Activated CD8-positive, alpha-beta memory T cell treated with anti-CD3 and anti-CD28 coated beads for 1 hour (primary cell): ENCODE measurements at places on chromosomes 5 and 9.

DNA sequence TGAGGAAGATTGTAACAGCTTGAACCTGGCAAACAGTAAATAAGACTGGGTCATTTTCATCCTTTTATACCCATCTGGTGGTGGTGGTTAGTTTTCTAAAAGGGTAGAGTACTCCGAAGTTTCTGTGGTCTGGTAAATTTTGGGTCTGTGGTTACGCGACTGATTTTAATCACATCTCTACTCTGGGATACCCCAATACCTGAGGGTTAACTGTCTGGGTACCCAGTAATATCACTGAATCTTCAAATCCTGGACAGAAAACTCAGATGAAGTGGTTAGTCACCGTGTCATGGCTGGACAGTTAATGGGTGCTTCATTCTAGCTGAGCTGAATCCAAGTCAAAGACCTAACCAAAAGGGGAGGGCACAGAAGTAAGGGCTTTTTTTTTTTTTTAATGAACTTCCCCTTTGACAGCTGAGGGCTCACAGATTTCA is 474.2 kb downstream of the GADD45G start:
- no peak for DNase-seq

- no peak for DNase-seq
These were observed 58.5 kb upstream of the FAM120A start for GRCh38 chr9:93392974-93393373.

DNA sequence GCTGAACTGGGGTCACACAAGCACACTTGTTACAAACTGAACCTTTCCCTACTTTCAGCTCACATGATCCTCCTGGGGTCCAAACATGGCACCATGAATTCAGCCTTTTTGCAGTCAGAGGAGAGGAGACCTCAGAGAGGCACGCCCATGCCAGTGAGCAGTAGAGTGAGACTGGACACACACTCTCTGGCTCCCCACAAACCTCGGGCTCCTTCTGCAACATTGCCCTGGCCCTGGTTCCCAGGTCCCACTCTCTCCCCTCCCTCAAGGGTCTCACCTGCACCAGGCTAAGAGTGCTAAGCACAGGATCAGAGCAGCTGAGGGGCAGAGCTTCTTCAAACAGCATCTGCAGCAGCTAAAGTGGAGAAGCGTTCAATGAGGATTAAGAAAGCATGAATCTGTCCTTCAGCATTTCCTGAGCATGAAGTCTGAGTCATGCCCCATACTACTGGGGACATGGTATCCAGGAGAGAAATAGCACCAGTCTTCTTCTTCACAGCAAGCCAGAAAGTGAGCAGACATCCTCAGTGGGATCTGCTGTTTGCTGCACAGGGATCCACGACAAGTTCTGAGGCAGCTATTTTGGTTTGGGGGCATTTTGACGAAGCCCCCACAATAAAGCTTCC is 27.2 kb downstream of the SLC35A4 start:
- DNase-seq: no peak

- DNase-seq: no peak
These were observed 599.3 kb downstream of the CDH9 start for GRCh38 chr5:26439121-26439520.

- no peak for DNase-seq
These were observed 4.6 kb downstream of the VCAN start for GRCh38 chr5:83475935-83476814.

DNA sequence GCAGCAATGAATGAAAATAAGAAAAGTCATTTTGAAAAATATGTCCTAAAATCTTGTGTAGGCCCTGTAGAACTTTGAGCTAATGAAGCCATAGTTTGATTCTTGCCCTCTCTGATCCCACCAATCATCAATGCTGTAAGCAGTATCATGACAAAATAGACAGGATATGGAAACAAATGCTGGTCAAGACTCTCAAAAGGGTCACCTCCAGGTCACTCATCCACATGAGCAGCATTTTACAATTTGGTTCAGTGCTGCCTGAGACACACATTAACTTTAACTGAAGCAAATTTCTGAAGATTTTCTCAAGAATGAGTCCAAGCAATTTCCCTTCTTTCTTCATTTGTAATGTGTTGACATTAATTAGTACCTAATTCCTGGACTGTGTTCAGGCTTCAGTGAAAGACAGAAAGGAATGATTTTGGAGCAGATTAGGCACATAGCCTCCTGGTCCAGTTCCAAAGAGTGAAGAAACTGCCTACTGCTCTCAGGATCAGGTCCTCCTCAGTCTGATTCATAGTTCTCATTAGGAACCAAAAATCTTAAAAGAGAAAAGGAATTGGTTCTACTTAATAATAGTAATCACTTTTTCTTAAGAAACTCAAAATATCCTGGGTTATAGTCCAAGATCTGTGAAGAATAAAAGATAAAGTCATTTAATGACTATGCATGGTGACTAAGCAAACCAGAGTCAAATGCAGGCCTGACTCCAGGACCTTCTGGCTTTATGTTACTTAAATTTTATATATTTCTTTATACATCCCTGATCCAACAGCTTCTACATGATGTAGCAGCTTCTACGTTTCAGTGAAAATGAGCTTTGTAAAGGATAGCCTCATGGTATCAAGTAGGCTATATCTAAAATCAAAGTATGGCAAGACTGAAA is 192.1 kb upstream of the RGMB start:
- DNase-seq: no peak

GRCh38 chr5:170634256-170634990 is 130.6 kb downstream of the KCNIP1 start:
- DNase-seq: no peak

DNA sequence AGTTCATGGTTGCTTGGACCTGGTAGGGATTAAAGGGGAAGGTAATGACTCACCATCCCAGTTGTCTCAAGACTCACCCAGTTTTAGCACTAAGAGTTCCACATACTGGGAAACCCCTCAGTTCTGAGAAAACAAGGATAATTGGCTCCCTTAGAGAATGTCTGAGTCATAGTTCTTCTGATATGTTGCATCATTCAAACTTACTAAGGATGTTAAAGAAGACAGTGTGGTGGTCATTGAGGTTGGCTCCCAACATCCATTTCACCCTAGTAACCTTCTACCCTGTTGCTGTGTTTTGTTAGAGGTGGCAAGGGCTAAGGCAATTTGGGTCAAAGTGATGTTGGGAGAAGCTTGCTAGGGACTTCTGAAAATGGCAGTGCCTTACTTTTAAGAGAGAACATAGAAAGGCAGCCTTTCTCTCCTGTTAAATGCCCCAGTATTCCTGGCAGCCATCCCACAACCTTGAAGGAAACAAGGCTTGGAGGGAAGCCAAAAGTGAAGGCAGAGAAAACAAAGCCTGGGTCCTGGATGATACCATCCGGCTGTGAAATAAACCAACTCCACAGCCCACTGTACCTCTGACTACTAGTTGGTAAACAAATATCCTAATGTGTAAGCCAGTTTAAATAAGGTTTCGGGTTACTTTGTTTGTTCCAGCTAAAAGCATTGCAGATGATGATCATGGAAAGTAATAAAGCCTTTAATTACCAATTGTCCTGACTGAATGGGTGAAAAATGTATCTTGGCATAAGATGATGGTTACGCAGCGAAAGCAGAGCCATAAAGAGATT is 80.4 kb upstream of the ADAMTSL1 start:
- DNase-seq: no peak

DNA sequence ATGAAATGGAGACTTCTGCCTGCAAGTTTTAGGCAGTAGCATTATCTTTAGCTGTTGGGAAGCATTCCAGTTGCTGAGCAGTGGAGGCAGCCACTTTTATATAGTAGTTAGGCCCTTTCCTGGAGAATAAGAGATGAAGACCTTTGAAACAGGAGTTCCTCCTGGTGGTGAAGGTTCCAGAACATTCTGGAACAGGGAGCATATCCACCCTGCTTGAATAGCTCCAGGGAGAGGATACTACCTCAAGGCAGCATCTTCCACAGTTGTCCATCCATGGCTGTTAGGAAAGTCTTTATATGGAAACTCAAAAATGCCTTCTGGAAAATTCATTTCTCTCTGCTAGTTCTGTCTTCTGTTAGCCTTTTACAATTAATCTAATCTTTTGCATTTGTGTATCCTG is 3.0 kb downstream of the ASPN start:
- no peak for DNase-seq

- no peak for DNase-seq
These were observed 626.4 kb upstream of the SEMA6A start for GRCh38 chr5:117201001-117201400.

- no peak for DNase-seq
These were observed 5.4 kb downstream of the ELL2 start for GRCh38 chr5:95956021-95956899.

GRCh38 chr9:36922548-36922947 is 111.5 kb downstream of the PAX5 start:
- DNase-seq: no peak

DNA sequence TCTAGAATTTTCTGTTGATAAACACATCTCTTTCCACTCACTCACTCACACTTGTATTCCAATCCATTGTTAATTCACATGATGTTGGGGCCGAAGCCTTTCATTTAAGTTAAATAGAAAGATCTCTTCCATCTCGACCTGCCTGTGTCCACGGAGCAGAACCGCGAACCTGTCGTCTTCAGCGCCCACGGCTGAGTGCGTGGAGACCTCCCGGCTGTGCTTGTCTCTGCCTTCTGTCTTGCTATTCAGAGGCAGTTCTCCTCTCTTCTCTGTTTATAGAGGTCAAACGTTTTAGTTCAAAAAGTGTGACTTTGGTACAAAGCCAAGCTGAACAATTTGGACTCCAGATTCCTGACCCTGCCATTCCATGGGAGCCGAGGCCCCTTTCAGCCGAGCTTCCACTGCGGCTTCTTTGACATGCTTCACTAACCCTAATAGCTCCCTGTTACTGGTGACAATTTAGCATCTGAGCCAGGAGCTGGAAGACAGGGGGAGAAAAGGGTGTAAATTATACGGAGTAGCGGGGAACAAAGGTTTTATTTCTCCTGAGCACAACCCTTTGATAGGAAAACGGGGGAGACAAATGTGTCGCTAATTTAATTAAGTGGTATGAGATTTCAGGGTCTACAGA is 314.4 kb upstream of the IRX4 start:
- DNase-seq: no peak

DNA sequence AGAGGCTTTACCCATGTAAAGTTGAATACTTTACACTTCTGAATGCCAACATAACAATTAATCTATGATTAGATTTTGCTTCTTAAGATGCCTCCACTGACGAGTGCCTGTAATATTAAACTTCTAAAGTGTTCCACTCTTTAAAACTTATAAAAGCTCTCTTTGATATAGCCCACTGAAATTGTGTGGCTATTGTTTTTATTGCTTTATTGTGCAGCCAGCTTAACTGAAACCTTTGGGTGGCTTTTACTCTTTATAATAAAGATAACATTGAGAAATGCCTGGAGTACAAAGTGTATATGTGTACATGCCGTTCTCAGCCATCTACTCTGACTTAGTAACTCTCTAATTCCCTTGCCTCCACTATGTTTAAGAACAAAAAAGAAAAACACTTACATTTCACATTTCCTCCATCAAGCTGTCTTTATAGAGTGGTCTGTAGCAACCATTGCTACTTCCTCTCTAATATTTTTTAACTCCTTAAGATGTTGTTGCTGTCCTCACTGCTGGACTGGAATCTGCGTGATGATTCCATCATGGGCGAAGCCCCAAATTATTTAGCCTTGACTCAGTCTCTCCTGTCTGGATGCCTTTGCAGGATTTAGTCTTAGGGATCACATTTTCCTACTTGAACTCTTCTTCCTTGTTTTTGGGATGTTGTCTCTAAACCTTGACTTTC is 9.1 kb downstream of the PIK3R1 start:
- no peak for DNase-seq

- no peak for DNase-seq
These were observed at the start of gene KCNMB1 for GRCh38 chr5:170388818-170389549. Gene KCNMB1, minus strand, starts transcription at chr5:170389367. Its CDS starts 3,920 bp downstream, at chr5:170385447.

DNA sequence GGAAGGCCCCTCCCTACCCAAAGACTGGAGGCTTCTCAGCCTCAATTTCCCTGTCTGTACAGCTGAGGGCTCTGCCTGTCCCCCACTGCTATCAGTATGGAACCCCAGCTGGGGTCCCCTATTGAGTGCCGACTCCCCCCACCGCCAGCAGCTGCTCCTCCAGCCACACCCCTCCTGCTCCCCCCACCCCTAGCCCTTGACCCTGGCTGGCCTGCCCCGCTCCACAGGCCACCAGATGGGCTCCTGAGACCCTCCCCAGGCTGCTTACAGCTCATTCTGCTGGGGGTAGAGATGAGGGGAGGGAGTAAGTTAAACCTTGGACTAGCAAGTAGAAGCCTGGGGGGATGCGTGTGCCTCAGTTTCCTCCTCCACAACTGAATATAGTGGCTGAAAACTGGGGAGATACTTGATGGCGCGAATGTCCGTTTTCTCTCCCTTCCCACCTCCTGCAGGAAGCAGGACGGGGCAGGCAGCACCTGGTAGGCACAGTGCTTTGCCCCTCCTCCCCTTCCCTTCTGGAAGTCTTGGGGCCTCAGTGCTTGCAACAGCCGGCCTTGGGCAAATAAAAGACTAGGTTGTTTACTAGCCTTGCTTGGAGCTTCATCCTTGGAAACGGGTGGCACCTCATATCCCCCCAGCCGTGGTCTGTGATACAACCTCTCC is 19.1 kb downstream of the URM1 start:
- no peak for DNase-seq

- no peak for DNase-seq
These were observed 118.8 kb upstream of the RPS23 start for GRCh38 chr5:82396871-82397514.

- no peak for DNase-seq
These were observed 91.8 kb downstream of the PDE6A start for GRCh38 chr5:149852641-149853330.

DNA sequence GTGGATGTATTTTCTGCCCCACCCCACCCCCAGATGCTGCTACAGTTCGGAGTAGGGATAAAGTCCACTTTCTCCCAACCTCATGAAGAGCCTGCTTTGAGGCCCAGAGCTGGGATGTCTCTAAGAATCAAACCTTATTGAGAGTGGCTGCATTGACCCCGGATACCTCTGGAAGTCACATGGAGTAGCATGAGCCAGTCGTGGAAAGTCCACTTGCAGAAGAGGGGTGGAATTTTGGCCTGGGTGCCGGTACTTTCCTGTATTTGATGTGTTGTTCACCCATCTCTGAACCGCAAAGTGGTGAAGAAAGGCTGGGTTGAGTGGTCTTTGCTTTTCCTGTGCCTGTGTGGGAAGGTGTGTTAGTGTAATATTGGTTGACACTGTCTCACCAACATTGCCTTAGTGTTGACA is 3.7 kb downstream of the OTULIN start:
- peak; percentile 18 for DNase-seq

- no peak for DNase-seq
These were observed 44.2 kb upstream of the CFAP157 start for GRCh38 chr9:127662617-127663016.

DNA sequence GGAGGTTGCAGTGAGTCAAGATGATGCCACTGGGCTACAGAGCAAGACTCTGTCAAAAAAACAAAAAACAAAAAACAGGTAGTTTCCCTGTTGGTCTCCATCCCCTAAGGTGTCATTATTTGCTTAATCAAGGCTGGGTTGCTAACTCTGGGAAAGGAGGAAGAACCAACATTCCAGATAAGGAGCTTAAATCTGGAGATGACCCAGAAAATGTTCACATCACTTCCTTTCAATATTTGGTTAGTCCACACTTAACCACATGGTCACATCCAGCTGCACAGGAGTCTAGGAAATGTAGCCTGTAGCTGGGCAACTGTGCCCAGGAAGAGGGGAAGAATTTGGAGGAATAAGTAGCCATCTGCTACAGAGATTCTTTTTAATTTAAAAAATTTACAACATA is 25.9 kb upstream of the MEGF9 start:
- DNase-seq: no peak
